Stimulated activated CD4-positive, alpha-beta T cell treated with anti-CD3 and anti-CD28 coated beads, Interleukin-1b, Interleukin-23, amount 100 ng/mL, for 48 hours (primary cell): ENCODE measurements at places on chromosomes 7 and 10.

GRCh38 chr10:30606313-30606712, 23.2 kb downstream of the LYZL2 start:
- no peak for DNase-seq

DNA sequence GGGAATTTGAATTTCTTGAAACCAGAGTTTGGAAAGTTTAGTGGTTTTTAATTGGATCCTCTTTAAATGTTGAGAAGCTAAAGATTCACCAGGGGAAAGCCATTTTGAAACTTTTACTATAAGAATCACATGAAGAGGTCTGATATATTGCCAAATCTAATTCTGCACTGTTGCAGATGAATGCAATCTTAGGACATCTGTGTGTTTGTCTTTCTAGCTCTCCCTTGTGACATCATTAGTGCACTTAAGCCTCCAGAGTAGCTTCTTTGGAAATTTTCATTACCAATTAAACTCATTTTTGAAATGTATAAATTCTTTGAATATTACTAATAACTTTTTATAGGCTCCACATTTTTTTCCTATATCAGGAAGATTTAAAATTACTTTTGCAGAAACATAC, 160.2 kb downstream of the BICC1 start:
- no peak for DNase-seq

GRCh38 chr10:103610083-103610472, 116.6 kb downstream of the NEURL1 start:
- DNase-seq: no peak

DNA sequence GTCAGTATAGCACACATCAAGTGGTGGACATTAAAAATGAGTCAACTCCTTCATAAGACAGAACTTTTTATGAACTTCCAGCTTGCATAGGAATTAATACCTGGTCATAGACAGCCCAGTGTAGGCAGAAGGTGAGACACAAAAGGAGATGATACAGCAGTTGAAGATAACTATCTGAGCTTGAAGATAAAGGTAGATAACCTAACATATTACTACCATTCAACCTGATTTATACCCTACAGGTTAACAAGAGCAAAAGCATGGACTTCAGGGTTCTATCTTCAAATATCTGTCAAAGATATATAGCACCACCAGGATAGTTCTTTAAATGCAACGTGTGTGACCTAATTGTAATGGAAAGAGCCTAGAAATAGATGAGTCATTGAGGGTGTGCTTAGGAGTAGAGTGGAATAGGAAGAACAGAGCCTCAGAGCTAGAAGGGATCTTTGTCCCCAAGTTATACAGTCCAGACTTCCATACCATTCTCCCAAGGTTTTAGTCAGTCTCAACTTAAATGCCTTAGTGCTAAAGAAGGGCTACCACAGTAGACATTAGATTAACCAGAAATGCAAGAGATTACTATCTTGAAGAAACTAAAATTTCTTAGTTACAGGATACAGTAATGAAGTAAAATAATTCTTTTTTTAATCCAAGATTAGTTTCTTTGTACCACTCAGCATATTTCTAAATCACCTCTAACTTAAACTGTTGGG, 9.2 kb downstream of the ZNF800 start:
- DNase-seq: no peak

- no peak for DNase-seq
These were observed 120.2 kb upstream of the RAB18 start for GRCh38 chr10:27383595-27384542.
